Adipocyte (in vitro differentiated cells): ENCODE measurements at places on chromosomes 7 and 10.

GRCh38 chr10:28595613-28596012 lies 62.7 kb downstream of the WAC start:
- peak; percentile 55 for DNase-seq

GRCh38 chr10:130498042-130498441 lies 361.9 kb downstream of the GLRX3 start:
- DNase-seq = no peak

DNA sequence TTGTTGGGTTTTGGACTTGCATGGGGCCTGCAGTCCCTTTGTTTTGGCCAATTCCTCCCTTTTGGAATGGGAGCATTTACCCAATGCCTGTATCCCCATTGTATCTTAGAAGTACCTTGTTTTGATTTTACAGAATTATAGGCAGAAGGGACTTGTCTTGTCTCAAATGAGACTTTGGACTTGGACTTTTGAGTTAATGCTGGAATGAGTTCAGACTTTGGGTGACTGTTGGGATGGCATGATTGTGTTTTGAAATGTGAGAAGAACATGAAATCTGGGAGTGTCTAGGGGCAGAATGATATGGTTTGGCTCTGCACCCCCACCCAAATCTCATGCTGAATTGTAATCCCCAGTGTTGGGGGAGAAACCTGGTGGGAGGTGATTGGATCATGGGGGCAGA lies 76.8 kb upstream of the MKI67 start:
- DNase-seq = no peak

DNA sequence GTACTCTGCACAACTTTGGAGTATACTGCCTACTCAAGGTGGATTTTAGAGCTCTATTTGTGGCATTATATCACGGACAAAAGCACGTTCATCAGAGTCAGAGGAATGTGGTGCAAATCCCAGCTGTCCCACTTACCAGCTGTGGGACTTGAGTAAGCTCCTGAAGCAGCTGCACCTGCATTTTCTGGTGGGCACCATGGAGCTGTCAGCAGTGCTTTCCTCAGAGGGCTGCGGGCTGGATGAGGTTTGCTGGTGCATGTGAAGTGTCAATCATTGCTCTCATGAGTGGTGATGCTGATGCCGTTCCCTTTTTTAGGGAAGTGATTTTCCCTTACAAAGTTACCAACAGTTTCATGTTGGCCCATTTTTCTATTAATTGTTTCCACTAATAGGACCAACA lies 53.4 kb downstream of the EGFR start:
- no peak for DNase-seq

- no peak for DNase-seq
These were observed 166.1 kb downstream of the DNAJB9 start for GRCh38 chr7:108735814-108736213.

DNA sequence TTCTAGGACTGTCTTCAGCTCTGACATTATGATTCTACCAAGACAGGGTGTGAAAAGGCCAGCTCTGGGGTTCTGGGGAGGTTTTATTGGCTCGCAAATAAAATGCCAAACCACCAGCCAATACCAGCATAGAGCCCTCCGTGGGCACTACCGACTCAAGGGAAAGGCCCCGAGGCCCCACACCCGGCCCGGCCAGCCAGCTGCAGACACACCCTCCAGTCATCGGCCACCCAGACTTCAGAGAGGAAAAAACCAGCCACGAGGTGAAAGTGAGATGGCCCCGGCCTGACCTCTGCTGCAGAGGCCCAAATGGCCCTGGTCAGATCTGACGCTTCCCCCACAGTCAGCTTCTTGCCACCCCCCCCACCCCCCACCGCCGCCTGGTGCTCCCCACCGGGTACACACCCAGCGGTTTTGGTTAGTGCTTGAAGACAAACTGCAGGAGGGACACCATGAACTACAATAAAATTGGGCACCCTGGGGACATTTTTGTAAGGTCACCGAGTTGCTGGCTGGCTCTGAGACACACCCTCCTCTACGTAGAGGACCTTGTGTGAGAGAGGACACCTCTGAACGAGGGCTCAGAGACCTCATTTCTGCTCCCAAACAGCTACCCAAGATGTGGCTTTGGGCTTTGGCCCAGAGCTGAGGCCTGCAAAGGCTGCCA lies 79.9 kb downstream of the PRKAG2 start:
- DNase-seq = no peak

- DNase-seq = no peak
These were observed 14.3 kb upstream of the LARP4B start for GRCh38 chr10:945778-946177.

DNA sequence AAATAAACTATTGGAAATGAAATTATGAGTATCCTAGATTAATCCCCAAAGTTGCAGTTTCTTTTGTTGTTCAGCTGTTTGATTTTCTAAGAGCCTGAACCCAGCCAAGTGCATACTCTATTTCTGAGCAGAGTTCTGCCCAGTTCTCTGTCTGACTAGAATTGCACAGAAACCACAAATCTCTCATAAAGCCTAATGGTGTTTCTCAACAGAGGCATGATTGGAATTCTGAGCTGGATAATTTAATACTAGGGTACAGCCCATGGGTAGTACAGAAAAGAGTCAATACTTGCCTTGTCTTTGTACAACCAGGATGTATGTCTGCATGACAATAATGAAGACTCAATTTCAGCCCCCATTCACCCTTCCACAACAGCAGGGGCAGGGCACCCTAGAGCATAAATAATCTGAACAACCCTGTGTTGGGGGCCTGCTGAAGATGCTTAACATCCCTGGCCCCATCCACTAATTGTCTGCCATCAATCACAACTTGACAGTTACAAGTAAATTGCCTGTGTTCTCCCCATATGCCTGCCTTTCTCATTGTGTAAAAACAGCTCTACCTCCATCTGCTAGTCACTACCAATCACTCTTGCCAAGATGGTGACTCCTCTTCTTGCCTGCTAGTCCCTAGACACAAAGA lies 114.4 kb downstream of the NPSR1 start:
- DNase-seq = peak; percentile 20

- DNase-seq = no peak
These were observed 20.9 kb downstream of the AQP1 start for GRCh38 chr7:30932562-30932961.

DNA sequence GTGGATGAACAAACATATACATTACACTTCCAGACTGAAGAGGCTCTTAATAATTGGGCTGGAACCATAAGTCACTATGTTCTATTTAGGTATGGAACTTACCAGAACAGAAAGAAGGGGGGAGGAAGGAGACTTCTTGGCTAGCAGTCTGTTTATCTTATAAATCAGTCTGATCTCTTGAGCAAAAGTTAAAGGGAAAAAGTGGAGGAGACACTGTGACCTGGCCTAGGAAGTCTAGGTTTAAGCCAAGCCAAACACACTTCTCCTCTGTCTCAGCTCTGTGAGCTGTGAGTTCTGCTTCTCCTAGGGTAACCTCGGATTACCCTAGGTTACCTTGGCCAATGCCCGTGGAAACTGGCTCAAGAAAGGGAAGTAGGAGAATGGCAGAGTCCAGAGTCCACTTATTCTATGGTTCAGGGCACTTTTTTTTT lies 95.2 kb downstream of the PFKFB3 start:
- DNase-seq = peak; percentile 21

GRCh38 chr7:3146571-3147226 lies 103.0 kb upstream of the CARD11 start:
- no peak for DNase-seq
